ENCODE measurements at places on chromosomes 12 and 14. TPM values are rescaled to one million over a fixed set of nuclear protein-coding genes. Genes with fewer than 3 reads are reported as not detected.

DNA sequence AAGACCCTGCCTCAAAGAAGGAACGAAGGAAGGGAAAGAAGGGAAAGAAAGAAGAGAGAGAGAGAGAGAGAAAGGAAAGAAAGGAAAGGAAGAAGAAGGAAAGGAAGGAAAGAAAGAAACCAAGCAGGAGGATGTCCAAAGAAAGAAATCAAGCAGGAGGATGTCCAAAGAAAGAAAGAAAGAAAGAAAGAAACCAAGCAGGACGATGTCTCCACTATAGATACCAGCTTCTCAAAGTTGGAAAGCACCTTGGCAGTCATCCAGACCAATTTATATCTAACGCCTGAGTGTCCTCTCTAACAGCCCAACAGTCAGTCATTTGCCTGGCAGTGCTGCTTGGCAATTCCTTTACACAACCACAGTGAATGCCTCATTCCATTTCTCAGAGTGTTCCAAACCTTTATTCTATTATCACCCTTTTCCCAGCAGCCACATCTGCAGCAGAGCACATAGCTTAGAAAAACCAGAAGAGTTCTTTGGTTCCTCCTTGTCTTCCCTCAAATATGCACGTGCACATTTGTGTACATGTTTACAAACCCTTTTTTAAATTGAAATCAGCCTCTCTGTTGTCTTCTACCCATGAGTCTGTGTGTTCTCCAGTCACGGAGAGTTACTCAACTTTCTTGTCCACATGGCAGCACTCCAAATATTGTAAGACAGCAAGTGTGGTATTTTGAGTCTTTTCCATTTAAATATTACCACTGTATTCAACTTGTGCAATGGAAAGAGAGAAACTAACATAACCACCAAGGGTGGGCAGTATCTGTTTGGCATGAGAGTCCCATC, 138.4 kb downstream of the STXBP6 start:
- no peaks in the 10 kb centered on the region for H3K4me1 ChIP-seq
- H3K4me3 ChIP-seq, result no peak overlapping the region
- no peak overlapping the region for H3K27ac ChIP-seq
- H3K27me3 ChIP-seq, result no peaks in the 10 kb centered on the region

DNA sequence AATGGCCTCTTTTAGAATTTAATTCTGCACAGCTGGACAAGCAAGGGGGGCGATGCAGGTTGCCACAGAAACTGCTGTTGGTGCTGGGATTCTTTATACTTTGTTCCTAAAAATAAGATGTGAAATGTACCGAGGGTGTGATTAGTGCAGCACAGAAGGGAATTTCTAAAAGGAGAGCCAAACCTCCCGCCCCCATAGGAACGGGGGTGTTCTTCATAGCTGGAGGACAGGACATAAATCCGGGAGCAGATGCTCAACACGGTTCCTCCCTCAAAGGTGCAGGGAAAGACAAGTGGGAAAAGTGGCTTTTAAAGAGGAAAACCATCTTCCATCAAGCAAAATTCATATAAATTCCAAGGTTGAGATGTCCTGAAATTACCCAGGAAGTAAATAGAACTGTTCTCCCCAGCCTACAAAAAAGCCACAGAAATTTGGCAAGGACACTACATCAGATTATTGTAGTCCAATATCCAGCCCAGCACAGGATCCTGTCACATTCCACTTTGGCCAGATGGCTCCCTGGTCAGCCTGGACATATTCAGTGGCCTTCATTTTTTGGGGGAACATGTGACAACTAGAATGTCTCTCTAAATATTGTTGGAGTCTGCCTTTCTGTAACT, 51.4 kb upstream of the TMX1 start:
- H3K4me1 ChIP-seq, result no peaks in the 10 kb centered on the region
- no peaks in the 10 kb centered on the region for H3K27me3 ChIP-seq
- no peak overlapping the region for H3K4me3 ChIP-seq
- no peak overlapping the region for H3K27ac ChIP-seq
- DNase-seq, result no peak

- H3K4me3 ChIP-seq, result no peak overlapping the region
- H3K27me3 ChIP-seq, result no peaks in the 10 kb centered on the region
- H3K27ac ChIP-seq, result no peak overlapping the region
- H3K36me3 ChIP-seq, result no peaks in the 10 kb centered on the region
- no peaks in the 10 kb centered on the region for H3K4me1 ChIP-seq
These were observed 15.5 kb downstream of the PLEK2 start for GRCh38 chr14:67396381-67396970.

EML1 gene
- not detected for total RNA-seq

LRRC74A gene
- total RNA-seq, result not detected

ARHGAP9 gene
- total RNA-seq, result 403 TPM

DNA sequence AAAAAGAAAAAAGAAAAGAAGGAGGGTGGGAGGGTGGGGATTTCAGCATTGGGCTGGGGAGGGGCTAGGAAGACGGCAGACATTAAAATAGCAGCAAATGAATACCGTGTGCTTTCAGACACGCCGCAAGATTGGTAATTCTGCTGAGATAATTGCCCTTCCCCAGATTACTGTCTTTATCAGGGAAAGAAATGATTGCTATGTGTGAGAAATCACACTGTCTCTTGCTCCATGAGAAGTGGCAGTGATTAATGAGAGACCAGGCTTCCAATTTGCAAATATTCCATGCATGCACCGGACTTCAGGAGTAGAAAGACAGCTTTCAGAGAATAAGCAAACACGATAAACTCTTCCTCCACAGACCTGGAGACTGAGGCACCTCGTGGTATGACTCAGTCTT, 7.6 kb upstream of the KCNA5 start:
- H3K36me3 ChIP-seq, result no peaks in the 10 kb centered on the region
- no peaks in the 10 kb centered on the region for H3K27me3 ChIP-seq
- no peak overlapping the region for H3K27ac ChIP-seq
- DNase-seq, result no peak

CLEC4E gene
- not detected for total RNA-seq

ST8SIA1 gene
- 39.4 TPM for total RNA-seq

DNA sequence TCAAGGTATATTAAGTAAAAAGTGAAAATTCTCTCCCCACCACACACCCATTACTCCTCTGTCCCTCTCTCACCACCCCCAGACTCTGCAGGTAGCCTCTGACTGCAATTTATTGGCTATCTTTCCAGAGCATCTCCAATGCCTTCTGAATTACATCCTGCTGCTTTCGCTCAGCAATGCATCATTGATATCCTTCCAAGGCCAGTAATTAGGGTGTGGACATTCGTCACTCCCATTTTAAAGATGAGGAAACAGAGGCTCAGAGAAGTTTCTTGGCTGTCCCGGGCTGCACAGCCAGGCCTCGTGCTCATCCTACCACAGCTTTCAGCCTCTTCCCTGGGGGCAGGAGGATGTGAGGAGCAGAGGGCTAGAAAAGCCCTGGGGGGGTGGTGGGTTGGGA, 23.6 kb upstream of the PGF start:
- no peaks in the 10 kb centered on the region for H3K4me1 ChIP-seq
- no peak overlapping the region for H3K4me3 ChIP-seq
- H3K27me3 ChIP-seq, result no peaks in the 10 kb centered on the region
- H3K36me3 ChIP-seq, result no peaks in the 10 kb centered on the region
- no peak overlapping the region for H3K27ac ChIP-seq

- no peak overlapping the region for H3K27ac ChIP-seq
- no peaks in the 10 kb centered on the region for H3K4me1 ChIP-seq
- DNase-seq, result no peak
- no peaks in the 10 kb centered on the region for H3K36me3 ChIP-seq
These were observed 6.4 kb upstream of the CCDC60 start for GRCh38 chr12:119328111-119328510.

CELA1 gene
- not detected for total RNA-seq

DNA sequence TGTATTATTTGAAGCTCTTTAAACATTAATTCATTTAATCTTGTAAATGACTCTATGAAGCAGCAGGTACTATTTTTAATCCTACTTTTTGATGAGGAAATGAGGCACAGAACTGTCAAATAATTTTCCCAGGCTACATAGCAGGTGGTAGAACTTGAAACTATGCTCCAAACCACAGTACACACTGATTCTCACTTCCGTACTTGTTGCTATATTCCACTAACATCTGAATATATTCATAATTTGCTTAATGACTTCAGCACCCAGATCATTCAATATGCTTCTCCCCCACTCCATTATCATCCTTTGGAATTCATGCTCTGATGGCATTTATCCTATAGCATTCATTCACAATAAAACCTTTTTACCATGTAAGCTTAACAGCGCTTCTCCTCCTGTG, 4.9 kb downstream of the ERGIC2 start:
- peaks cover 6% of the 10 kb centered on the region for H3K4me1 ChIP-seq
- H3K27ac ChIP-seq, result no peak overlapping the region
- no peak overlapping the region for H3K4me3 ChIP-seq
- peaks cover 13% of the 10 kb centered on the region for H3K36me3 ChIP-seq

DNA sequence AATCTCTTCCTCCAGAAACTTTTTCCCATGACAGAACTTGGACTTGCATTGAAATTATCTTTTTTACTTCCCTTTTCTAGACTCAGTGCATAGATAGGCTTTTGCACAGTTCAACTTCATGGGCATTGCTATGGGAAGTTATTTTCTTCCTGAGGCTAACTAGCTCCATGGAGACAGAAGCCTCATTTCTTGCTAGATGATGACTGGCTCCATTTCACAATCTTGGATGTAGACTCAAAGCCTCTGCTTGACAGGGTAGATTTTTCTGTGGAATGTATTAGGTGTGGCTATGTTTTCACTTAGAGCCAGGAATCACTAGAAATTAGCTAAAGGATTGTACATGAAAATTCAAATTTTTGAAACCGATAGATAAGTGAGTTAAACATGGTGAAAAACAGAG, 884.1 kb upstream of the MGAT4C start:
- no peak overlapping the region for H3K27ac ChIP-seq
- H3K4me1 ChIP-seq, result no peaks in the 10 kb centered on the region
- H3K4me3 ChIP-seq, result no peak overlapping the region

- no peak overlapping the region for H3K27ac ChIP-seq
- H3K4me1 ChIP-seq, result peaks cover 8% of the 10 kb centered on the region
- H3K4me3 ChIP-seq, result no peak overlapping the region
- no peaks in the 10 kb centered on the region for H3K27me3 ChIP-seq
These were observed 207.9 kb downstream of the EFCAB11 start for GRCh38 chr14:89746654-89747053.

DNA sequence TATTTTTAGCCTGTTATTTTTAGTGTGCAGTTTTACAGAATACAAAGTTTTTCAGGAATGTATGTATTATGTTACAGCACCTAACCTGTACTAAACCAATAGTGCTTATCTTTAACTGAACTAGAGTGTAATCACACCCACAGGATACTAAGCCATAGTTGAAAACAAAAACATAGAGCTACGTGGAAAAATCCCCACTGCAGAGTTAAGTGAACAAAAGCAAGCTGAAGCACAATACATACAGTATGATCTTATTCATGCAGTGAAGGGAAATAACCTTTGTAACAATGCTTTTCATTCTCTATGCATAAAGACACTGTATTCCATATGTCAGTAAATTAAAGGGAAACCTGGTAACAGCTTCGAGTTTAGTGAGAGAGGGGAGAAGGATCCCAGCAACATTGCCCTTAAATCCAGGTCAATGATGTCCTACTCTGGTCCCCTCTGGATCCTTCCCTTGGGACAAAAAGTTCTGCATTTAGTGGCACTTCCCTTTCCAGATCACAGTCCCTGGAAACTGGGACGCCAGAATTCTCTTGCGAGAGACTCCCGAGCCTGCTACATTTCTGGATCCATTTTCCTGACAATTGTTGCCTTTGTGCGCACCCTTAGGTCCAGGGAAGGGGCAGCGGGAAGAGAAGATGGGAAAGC, 121.3 kb upstream of the CCND2 start:
- H3K4me1 ChIP-seq, result peaks cover 56% of the 10 kb centered on the region
- no peaks in the 10 kb centered on the region for H3K36me3 ChIP-seq
- DNase-seq, result no peak
- H3K27ac ChIP-seq, result peak overlapping the region; percentile 82
- no peaks in the 10 kb centered on the region for H3K27me3 ChIP-seq
- peak overlapping the region; percentile 17 for H3K4me3 ChIP-seq

GRCh38 chr12:69061574-69061973, 128.6 kb upstream of the CPM start:
- H3K4me1 ChIP-seq, result no peaks in the 10 kb centered on the region
- H3K27me3 ChIP-seq, result no peaks in the 10 kb centered on the region
